Left lung (tissue), 14 donors: ENCODE measurements at places on chromosomes 12 and 14. TPM values are rescaled to one million over a fixed set of nuclear protein-coding genes. Genes with fewer than 3 reads are reported as not detected.

GRCh38 chr12:54529581-54529980 is 19.8 kb upstream of the PDE1B start:
- DNase-seq, result no peak

GRCh38 chr14:99821519-99822508 is 28.6 kb downstream of the EML1 start:
- no peak for DNase-seq

DNA sequence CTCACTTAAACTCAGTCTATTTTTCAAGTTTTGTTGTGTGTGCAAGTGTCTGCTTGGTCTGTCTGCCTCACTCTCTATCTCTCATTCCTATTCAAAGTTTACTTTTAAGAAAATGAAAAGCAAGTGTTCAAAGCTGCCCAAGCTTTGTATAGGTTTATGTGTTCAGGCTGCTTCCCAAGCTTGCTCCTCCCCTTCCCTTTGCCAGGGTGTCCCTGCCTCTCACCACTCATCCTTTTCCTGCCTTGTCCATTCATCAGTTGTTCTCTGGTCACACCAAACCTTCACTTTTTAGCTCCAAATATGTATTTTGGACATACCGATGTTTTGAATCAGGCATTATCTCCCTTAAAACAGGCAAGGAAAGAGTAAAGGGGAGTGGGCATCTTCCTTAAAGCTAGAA is 41.3 kb downstream of the STK38L start:
- DNase-seq, result no peak

SDSL gene
- polyA plus RNA-seq, result 5.0 TPM

GRCh38 chr14:76597387-76597786 is 163.9 kb upstream of the VASH1 start:
- DNase-seq, result no peak

DNA sequence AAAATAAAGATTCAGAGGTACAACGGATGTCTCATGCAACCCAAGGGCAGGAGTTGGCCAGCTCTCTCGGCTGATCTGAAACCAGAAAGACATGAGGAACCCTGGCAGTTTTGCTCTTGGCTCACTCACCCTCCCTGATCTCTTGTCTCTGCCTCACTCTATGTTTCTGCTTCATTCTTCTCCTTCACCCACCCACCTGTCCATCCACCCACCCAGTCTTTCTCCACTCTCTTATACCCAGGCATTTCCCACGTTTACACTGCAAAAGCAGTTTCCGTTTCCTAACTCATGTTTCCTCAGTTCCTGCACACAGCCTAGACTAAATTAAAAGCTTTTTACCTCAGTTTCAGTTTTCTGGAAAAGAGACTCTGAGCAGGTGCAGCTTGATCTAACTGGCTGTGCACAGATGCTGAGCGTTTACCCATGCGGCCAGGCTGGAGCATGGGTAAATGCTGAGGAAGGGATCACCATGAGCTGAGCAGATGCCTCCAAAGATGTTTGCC is 157.6 kb downstream of the PRKCH start:
- no peak for DNase-seq

DNA sequence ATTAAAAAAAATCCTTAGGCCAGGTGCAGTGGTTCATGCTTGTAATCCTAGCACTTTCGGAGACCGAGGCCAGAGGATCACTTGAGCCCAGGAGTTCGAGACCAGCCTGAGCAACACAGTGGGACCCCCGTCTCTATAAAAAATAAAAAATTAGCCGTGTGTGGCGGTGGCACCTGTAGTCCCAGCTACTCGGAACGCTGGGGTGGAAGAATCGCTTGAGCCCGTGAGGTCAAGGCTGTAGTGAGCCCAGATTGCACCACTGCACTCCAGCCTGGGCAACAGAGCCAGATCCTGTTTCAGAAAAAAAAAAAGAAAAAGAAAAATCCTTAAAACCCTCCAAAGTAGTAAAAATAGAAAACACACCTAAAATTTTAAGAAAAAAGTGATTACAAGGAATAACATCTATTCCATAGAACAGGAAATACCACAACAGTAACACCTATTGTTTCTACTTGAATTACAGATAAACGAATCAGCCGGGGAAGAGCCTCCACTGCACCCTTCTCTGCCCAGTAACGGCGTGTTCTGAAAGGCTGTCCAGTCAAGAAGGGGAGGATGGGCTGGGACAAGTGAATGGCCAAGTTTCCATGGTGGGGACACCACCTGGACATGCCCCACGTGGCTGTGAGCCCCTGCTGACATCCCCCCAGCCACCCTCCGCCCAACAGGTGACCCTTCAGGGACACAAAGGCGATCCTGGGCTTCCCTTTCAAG is 17.8 kb downstream of the POLE start:
- DNase-seq, result no peak

SINHCAF gene
- 118 TPM for polyA plus RNA-seq

GRCh38 chr12:120175537-120175936 is 19.0 kb downstream of the GCN1 start:
- DNase-seq, result no peak

GRCh38 chr12:82857276-82857675 is 170.6 kb downstream of the TMTC2 start:
- DNase-seq, result no peak

PTPRO gene
- 1.4 TPM for polyA plus RNA-seq

GRCh38 chr12:69002969-69003368 is 70.0 kb upstream of the CPM start:
- no peak for DNase-seq

SLC6A13 gene
- polyA plus RNA-seq, result 1.9 TPM

OR4K15 gene
- not detected for polyA plus RNA-seq

DNA sequence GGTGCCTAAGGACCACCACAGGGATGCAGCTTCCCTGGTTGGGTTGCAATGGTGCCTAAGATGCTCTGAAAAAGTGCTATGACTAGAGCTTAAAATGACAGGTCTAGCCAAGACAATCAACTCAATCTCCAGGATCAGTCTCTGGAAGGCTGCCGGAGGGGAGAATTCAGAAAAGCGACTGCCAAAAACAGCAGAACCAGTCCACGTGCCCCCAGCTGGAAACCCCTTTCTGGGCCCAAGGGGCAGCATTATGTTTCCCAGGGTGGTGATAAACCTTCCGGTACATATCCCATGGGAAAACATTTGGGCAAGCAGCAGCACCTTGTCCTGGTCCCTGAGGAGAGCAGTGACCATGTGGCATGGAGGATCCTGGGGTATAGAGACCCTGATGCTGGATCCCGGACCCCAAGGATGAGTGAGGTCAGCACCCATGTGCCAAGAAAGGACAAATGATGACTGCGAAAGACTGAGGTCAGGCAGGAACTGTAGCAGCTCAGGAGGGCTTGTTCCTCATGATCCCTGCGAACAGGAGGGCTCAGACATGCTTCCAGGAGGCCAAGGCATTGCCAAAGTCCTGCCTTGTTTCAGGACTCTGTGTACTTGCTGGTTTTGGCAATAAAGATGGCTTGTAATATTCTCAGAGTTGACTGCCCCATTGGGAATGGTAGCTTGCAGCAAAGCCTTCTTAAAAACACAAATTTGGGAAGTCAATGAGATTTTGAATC is 49.9 kb upstream of the LTBP2 start:
- DNase-seq, result no peak

PPP1R36 gene
- 0.73 TPM for polyA plus RNA-seq

CLEC2D gene
- 39.2 TPM for polyA plus RNA-seq

- DNase-seq, result no peak
Measured at GRCh38 chr12:100289038-100289437, 22.1 kb downstream of the SCYL2 start.

IRAK3 gene
- 35.0 TPM for polyA plus RNA-seq

PTGDR gene
- polyA plus RNA-seq, result 0.33 TPM

PPP1R1A gene
- polyA plus RNA-seq, result 3.9 TPM

DNA sequence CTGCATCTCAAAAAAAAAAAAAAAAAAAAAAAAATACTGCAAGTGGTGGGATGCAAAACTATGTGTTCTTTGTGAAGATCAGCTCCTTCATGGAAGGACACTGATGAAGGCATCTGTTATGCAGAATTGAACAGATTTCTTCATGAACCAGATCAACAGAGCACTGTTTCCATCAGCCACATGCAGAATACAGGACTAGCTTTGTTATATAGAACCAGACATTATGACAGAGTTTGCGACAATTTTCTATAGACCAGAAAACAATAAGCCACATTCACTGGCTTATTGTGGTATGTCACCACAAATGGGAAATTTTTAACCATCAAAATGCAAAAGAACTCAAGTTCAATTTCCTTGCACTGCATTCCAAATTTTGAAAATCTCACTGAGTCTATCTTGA is 34.7 kb downstream of the CIT start:
- no peak for DNase-seq

GRCh38 chr14:79658221-79658620 is 553.1 kb downstream of the DIO2 start:
- no peak for DNase-seq

TAS2R7 gene
- polyA plus RNA-seq, result not detected

DNA sequence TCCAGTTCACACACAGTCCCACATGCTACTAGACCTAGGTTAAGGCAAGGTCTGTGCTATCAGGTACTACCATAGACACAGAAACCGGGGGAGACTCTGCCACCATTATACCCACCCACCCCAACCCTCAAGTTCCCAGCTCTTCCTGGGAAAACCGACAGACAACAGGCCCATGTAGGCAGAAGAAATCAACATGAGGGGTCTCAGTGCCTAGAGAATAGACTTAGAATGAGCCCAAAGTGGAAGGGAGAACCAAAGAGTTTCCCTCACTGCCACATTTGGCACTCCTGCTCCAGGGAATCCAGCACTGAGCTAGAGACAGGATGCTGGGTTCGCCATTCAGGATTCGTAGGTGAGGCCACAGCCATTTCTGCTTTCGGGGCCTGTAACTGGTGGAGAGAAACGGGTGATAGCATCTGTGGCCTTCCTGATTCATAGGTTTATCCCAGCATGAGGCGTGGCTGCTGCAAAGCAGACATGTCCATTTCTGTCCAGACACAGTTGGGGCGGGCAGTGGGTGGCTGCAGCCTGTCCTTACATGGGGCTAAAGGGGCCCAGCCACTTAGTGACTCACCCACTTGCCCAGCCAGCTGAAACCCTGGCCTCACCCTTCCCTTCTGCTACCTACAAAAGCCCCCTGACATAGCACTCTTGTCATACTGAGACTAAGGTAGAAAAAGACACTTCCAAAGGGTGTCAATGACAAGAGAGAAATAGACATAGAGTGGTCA is 69.4 kb downstream of the IRF2BPL start:
- no peak for DNase-seq
